ENCODE measurements at places on chromosomes 16 and 17.

DNA sequence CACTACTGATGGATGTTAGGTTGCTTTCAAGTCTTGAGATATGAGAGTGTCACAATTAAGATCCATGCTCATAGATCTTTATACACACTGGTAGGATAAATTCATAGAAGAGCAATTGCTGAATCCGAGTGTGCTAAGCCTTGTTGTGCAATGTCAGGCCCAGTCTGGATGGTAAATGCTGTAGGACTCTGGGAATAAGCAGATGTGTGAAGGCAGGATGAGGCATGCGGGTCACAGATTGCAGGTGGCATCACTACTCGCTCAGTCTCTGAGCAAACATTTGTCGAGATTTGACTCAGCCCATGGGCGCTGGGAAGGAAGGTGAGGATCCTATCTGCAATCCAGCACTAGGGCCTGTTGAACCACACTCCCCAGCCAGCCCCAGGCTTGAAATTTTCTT, 40.7 kb downstream of the TMEM186 start:
- no peak for DNase-seq

DNA sequence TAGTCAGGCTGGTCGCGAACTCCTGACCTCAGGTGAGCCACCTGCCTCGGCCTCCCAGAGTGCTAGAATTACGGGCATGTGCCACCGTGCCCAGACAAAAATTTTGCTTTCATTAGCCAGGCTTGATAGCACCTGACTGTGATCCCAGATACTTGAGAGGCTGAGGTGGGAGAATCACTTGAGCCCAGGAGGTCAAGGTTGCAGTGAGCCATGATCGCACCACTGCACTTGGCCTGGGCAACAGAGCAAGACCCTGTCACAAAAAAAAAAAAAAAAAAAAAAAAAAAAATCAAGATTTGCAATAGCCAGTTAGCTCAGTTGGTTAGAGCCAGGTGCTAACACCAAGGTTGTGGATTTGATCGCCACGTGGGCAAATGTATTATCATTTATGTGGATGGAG, 6.1 kb upstream of the FXR2 start:
- DNase-seq, result no peak

DNA sequence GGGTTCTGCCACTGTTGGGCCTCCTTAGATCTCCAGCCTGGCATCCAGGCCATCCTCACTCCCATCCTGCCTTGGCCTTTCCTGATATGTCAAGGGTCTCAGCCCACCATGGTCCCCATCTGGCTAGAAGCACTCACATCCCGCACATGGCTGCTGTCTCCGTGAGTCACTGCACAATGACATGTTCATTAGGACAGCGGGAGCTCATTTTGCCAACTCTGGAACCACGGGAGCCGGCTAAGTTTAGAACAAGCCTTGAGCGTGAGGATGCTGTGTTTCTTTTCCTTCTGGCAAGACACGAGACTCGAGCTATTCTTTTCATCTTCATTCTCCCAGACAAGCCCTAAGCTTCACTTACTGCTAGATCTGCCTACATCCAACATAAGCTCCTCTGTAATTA, 65.7 kb upstream of the KSR1 start:
- DNase-seq, result no peak

GRCh38 chr16:75622761-75623605, at the start of gene ADAT1:
Gene ADAT1, minus strand, starts transcription at chr16:75623281. Its CDS starts 2,482 bp downstream, at chr16:75620799.
- DNase-seq, result peak; percentile 98

GRCh38 chr16:67803894-67804293, 2.5 kb downstream of the RANBP10 start:
- no peak for DNase-seq

GRCh38 chr16:79372503-79373184, 227.9 kb downstream of the MAF start:
- peak; percentile 26 for DNase-seq

GRCh38 chr16:47387026-47387734, 73.7 kb downstream of the ITFG1 start:
- DNase-seq, result no peak

- DNase-seq, result no peak
Measured at GRCh38 chr17:69592692-69593350, 178.3 kb downstream of the MAP2K6 start.

DNA sequence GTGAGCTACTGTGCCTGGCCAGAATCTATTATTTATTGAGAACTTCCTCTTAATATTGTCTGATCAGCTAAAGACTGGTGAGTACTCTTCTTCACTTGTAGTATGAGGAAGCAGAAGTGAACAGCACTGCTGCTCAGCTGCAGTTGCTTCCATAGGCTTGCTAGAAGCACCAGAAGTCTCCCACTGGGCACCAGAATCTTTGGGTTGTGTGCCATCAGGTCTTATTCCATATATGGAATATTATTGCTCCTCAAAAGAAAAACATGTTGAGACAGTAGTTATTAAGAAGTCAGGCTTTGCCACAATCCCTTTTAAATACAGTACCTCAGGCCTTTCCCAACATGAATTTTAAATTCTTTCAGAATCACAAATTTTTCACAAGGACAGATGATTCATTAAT, 17.2 kb downstream of the SNTB2 start:
- no peak for DNase-seq

GRCh38 chr17:65609286-65609685, 47.8 kb upstream of the AXIN2 start:
- no peak for DNase-seq

- no peak for DNase-seq
Measured at GRCh38 chr17:18339933-18340332, 23.4 kb downstream of the SHMT1 start.

DNA sequence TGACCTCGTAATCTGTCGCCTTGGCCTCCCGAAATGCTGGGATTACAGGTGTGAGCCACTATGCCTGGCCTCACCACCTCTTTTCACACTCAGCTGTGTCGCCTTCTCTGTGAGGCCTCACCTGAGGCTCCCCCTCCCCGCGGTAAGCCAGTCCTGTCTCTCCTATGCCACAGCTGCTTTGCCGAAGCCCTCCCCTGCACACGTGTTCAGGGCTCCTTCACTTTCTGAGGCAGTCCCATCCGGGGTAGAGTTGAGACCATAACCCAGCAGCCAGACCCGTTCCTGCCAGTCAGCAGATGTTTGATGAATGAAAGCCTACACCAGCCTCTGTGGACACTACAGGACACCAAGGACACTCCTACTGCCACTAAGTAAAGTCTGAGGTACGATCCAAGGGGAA, 10.6 kb downstream of the USP7 start:
- no peak for DNase-seq

- DNase-seq, result no peak
Measured at GRCh38 chr17:1732833-1733321, 8.4 kb downstream of the WDR81 start.

- DNase-seq, result no peak
Measured at GRCh38 chr16:66295761-66296546, 70.5 kb upstream of the CDH5 start.

DNA sequence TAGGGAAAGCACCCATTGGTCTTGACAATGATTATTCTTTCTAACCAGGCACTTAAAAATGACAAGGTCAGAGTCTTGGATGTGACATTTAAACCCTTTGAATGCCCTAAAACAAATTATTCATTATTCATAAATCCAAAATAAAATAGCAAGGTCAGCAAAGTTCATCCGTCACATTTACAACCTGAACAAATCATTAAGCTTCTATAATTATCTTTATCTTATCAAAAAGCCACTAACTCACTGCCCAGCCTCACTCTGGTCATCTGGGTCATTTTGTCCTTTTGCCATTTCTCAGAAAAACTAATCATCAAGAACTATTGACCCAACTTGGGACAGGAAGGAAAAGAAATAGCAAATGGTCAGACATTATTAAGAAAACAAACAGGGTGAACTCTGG, 507.3 kb upstream of the CDH8 start:
- no peak for DNase-seq

- no peak for DNase-seq
Measured at GRCh38 chr17:65572581-65573281, 11.3 kb upstream of the AXIN2 start.

DNA sequence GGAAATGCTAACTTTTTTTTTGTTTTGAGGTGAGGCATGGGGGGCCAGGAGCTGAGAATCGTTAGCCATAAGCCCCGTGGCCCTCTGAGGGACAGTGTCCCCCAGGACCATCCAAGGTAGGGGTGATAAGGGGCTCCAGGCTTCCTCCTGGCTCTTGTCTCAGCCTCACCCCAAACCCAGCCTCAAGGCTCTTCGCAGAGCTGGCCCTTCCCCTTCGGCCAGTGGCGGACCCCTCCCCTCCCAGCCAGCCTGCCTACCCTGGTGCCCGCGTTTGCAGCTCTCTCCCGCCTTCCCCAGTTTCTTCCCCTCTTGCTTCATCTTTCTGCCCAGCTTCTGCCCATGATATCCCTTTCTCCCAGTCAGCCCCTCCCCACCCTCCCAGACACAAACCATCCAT, 22.7 kb upstream of the ATP2A3 start:
- DNase-seq, result no peak

DNA sequence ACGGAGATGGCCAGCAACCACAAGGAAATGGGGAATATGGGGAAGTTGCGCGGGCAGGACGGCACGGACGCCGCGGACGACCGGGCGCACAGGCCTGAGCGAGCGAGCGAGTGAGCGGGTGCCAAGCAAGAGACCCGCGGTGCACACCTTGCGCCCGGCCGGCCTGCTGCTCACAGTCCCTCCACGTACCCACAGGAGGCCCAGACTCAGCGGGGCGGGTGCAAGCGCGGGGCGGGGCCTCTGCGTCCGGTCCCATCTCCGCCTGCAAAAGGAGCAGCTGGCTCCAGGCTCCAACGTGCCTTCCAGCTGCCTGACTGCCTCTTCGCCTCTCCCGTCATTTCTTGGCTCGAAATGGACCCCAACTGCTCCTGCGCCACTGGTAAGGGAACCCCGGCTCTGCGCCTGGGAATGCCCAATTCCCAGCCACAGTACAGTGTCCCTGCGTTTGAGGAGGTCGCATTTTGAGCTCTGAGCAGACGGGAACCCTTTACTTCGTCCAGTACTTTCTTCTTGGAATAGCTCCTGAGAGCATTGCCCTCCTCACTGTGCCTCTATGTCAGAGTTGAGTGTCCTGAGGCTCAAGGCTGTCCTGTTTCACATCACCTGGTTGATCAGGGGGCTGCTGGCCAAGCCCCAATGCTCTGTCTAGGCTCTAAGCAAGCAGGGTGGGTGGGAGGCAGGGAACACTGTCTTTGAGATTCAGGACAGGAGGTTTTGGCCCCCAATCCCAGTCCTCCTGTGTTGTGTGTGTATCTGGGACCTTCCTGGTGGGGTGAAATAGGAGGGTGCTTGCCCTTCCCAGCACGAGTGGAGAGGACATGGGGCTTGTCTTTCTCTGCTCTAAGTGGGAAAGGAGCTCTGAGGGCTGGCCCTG, 8.1 kb upstream of the MT1E start:
- no peak for DNase-seq

DNA sequence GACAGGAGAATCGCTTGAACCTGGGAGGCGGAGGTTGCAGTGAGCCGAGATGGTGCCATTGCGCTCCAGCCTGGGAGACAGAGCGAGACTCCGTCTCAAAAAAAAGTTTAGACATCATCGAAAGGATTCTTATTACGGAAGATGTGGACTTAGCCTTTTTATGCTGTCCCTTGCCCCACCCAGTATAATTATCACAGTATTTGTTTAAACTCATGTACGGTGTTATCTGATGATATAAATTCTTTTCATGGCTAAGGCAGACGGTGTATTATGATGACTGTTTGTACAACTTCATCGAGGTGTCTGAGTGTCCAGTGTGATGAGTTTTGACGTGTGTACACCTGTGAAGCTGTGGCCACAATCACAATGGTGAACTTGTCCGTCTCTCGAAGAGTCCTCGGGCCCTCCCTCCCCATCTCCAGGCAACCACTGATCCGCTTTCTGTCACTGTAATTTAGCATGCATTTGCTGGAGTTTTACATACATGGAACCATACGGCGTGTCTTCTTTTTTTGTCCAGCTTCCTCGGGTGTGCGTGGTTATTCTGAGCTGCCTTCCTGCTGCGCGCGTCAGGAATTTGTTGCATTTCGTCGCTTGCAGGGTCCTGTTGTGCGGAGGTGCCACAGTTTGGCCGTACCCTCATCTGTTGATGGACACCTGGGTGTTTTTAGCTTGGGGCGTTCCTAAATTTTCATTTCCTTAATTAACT, 26.2 kb downstream of the BAIAP2 start:
- no peak for DNase-seq

DNA sequence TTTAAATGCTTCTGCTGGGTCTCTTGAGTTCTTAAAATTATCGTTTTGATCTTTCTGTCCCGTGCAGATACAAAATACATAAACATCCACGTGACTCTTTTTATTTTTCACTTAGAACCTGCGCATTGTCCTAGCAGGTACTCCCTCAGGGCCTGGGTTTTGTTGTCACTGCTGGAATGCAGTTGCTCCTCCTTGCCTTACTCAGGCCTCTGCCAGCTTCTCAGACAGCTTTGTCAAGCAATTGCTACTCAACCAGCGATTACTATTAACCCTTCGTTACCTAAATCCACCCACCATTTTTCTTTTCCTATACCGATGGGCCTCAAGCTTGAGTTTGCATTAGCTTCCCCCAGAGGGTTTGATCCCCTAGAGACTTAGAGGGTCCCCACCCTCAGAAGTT, 405.9 kb upstream of the RBFOX1 start:
- no peak for DNase-seq

- DNase-seq, result no peak
Measured at GRCh38 chr16:16882766-16883165, 503.8 kb downstream of the NPIPA7 start.

GRCh38 chr16:60203525-60204124, 1469.5 kb upstream of the GOT2 start:
- no peak for DNase-seq

DNA sequence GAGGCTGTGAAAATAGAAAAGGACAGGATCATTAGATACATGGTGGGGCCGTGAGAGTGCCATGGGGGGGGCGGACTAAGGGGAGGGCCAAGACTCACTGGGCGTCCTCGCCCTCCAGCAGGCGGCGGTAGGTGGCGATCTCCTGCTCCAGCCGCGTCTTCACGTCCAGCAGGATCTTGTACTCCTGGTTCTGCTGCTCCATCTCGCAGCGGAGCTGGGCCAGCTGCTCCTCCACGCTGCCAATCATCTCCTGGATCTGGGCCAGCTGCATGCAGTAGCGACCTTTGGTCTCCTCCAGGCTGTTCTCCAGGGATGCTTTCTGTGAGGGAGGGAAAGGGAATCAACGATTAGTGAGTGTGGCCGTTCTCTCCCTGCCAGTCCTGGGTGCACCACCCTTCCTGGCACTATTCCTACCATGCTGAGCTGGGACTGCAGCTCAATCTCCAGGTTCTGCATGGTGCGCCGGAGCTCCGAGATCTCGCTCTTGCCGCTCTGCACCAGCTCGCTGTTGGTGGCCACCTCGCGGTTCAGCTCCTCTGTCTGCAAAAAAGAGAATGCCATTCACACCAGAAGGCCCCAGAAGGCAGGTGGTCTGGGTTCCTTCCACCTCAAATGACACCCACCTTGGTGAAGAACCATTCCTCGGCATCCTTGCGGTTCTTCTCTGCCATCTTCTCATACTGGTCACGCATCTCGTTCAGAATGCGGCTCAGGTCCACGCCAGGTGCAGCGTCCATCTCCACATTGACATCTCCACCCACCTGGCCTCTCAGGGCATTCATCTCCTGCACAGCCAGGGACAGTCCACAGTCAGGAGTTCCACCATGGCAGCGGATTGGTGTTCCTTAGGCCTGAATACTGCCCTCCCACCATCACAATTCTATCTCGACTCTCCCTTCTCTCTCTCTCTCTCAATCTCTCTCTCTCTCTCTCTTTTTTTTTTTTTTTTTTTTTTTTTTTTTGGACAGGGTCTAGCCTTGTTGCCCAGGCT, 3.3 kb downstream of the KRT14 start:
- no peak for DNase-seq

- no peak for DNase-seq
Measured at GRCh38 chr17:39838057-39838456, 26.1 kb downstream of the IKZF3 start.

GRCh38 chr17:50568659-50569058, 8.1 kb downstream of the CACNA1G start:
- DNase-seq, result no peak

- DNase-seq, result no peak
Measured at GRCh38 chr16:85445779-85446222, 167.3 kb upstream of the GSE1 start.
